ENCODE measurements at places on chromosomes 1 and 21. TPM values are rescaled to one million over a fixed set of nuclear protein-coding genes. Genes with fewer than 3 reads are reported as not detected.

Gene RBP7
- total RNA-seq = not detected

Gene TSPEAR
- not detected for total RNA-seq

Gene TEX38
- total RNA-seq = not detected

Gene LRRN2
- 1.6 TPM for total RNA-seq

GRCh38 chr1:23795676-23796465 is 4.7 kb downstream of the GALE start:
- no peaks in the 10 kb centered on the region for H3K36me3 ChIP-seq
- H3K4me3 ChIP-seq = no peak overlapping the region
- H3K27ac ChIP-seq = no peak overlapping the region
- H3K4me1 ChIP-seq = peaks cover 9% of the 10 kb centered on the region
- no peaks in the 10 kb centered on the region for H3K27me3 ChIP-seq

DNA sequence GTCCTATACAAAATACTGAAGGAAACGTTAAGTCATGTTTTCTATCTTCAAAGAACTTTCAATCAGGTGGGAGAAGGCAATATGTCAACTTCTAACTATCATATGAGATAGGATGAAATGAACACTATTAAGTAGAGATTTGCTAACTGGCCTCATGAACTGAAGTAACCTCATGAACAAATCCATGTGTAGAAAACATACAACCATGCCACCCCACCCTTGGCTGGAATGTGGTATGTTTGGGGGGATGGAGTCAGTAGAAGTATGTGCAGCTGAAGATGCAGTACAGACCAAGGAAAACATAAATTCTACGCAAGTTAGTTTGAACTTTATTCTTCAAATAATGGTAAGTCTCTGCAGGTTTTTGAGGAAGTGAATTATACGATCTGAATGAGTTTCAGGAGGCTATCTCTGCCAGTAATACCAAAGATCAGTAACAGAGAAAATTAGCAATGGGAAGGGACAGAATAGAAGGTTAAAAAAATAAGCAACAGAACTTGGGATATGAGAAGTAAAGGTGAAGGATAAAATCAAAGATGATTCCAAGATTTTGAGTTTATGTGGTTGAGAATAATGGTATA is 4.5 kb downstream of the TRMT1L start:
- H3K4me3 ChIP-seq = no peak overlapping the region
- H3K4me1 ChIP-seq = no peaks in the 10 kb centered on the region
- no peaks in the 10 kb centered on the region for H3K27me3 ChIP-seq
- no peak for DNase-seq

GRCh38 chr1:203839081-203839480 is 22.3 kb upstream of the SNRPE start:
- H3K4me1 ChIP-seq = no peaks in the 10 kb centered on the region
- no peak overlapping the region for H3K27ac ChIP-seq

DNA sequence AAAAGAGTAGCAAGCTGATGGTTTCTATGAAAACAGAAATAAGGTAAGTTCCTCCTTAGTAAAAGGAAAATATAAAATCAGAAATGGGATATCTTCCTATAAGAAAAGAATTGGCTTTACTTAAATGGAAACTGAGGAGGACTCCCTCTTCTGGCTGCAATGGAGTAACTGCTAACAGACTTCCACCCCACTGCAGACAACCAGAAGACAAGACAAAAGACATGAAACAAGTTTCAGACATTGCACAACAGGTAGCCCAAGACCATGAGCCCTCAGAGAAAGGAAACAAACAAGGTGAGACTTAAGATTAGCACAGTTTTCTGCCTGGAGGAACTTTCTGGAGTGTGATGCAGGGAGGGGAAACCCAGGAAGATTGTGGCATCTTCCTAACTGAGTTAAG is 17.0 kb upstream of the OLFML2B start:
- no peak for DNase-seq
- no peak overlapping the region for H3K4me3 ChIP-seq
- H3K27ac ChIP-seq = no peak overlapping the region
- H3K36me3 ChIP-seq = no peaks in the 10 kb centered on the region
- H3K27me3 ChIP-seq = no peaks in the 10 kb centered on the region

DNA sequence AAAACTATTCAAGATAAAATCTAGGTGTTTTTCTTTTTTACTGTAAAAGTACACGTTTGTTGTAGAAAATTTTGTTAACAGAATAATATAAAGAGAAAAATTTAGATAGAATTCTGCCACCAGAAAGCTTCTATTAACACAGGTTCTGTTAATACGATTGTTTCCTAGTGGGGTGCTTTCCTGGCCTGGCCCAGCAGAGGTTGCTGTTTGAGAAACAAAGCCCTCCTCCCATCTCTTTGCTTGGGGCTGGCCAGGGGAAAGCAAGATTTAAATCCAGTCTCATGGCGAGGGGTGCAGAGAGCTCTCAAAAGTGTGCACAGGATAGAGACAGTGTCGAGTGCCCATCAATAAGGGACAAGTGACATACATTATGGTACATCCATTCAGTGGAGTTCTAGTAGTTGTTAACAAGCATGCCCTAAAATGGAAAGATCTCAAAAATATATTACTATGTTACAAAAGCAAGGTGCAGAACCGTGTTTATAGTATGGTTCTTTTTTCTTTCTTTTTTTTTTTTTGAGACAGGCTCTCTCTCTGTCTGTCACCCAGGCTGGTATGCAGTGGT is 14.6 kb upstream of the ACBD3 start:
- no peak overlapping the region for H3K4me3 ChIP-seq
- no peaks in the 10 kb centered on the region for H3K4me1 ChIP-seq
- DNase-seq = no peak
- H3K36me3 ChIP-seq = no peaks in the 10 kb centered on the region
- H3K27me3 ChIP-seq = no peaks in the 10 kb centered on the region

DNA sequence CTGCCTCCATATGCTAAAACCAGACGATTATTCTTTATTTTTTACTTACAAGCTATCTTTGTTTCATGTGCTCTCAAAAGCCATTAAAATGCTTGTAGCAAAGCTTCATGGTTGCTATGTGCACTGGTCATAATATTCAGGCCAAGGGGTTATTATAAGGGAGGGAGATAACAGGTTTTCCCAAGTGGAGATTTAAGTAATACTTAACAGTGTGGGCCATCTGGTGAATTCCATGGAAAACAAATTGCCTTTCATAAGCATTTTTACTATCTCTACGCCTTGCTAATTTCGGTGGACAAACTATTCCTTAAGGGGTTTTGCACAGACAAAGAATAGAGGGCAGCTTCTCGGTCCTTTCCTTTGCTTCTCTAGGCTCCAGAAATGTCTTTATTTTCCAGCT is 137.8 kb downstream of the NUF2 start:
- no peak overlapping the region for H3K27ac ChIP-seq
- H3K27me3 ChIP-seq = no peaks in the 10 kb centered on the region
- H3K4me3 ChIP-seq = no peak overlapping the region
- no peak for DNase-seq

GRCh38 chr1:115458426-115459114 is 120.5 kb upstream of the NGF start:
- H3K36me3 ChIP-seq = no peaks in the 10 kb centered on the region
- H3K27ac ChIP-seq = no peak overlapping the region
- no peaks in the 10 kb centered on the region for H3K4me1 ChIP-seq
- no peak for DNase-seq
